KG1 (cell line): ENCODE measurements at places on chromosomes 5 and 9.

DNA sequence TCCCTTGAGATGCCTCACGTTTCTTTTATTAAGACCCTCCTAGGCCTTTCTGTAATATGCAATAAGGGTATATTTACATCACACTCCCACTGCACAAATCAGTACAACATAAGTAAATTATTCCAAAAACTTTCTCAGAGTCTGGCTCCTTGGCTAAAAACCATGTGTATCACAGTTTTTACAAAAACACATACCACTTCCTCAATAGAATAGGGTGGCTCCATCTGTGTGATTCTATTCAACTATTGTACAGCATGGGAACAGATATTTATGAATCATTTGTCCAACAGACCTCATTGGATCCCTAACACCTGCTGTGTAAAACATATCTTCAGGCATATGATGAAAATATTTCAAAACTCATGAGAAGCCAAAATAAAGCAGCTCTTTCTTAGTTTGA is 502.7 kb downstream of the EFNA5 start:
- DNase-seq, result no peak

DNA sequence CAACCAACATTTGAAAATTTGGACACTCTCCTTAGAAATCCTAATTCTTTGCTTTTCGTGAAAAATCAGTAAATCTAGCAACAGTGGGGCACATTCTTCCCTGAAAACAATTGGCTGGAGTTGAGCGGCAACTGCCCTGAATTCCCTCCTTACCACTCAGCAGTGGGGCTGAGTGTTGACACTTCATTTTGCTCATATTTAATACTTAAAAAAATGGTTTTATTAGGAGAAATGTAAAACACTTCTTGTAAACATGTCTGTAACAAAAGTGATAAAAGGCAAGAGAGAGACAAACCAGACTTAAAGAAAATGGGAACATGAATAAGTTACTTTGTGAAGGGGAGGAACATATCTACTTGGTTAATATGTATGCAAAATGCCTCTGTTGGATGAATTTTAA is 193.5 kb downstream of the CNTLN start:
- no peak for DNase-seq

DNA sequence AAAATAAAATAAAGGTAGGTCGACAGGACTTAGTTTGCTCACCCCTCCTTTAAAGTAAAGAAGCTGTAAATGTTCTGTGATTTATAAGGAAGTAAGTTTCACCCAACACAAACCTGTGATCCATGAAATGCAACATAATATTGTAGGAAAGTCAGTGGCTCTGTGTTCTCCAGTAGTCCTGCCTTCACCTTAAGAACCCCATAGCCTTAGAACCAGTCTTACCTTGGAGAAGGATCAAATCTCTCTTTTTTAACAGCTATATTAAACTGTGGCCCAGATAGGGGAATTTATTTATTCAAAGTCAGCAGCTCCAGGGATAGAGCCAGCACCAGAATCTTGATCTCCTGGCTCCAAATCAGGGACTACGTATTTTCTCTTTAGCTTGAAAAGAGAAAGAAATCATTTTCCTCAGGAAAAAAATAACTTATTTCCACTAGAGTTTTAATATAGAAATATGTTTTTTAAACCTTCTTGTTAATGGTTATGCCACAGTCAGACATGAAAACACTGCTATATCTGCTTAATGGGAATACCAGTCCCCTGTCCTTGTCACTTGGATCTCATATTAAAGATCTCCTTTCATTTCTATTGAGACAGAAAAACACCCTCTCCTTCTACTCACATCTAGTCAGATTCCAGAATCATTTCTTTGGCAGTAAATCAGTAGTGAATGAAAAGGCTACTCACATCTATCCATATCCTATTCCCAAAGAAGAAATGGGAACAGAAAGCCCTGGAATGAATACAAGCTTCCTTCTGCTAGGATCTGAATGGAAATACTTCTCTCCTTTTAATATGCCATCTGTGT is 269.2 kb upstream of the TNC start:
- DNase-seq, result no peak

DNA sequence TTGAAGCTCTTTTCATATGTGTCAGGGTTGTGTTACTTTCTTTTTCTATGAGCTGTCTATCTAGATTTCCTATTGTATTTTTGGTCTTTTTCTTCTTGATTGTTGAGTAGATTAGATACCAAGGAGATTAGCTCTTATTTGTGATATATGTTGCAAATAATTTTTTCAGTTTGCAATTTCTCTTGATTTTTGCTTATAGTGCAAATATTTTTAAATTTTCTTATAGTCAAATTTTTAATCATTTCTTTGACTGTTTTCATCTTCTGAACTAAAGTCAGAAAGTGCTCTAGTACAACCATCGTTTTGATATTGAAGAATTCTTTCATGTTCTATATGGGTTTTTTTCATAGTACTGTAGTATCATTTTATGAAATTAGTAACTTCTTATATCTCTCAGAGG is 193.7 kb downstream of the OSTF1 start:
- no peak for DNase-seq

- no peak for DNase-seq
These were observed 71.4 kb downstream of the DAPK1 start for GRCh38 chr9:87569008-87569509.

- no peak for DNase-seq
These were observed 201.7 kb downstream of the GADD45G start for GRCh38 chr9:89806371-89807100.

- DNase-seq, result no peak
These were observed 367.1 kb upstream of the RIOK2 start for GRCh38 chr5:97550164-97550563.

DNA sequence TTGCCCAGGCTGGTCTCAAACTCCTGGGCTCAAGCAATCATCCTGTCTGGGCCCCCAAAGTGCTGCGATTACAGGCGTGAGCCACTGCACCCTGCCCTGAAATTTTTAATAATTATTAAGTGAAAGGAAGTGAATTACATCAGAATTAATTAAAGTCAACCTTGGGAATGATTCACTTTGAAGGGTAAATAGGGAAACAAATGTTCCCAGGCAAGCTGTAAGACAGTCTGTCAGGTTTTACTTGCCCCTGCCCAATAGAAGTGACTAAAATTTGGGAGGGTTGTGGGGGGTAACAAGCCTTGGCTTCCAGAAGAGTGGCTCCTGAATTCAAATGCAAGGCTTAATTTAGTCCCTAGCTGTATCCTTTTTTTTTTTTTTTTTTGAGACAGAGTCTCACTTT is 1.3 kb upstream of the LIX1 start:
- no peak for DNase-seq

GRCh38 chr5:79864364-79864763 is 126.7 kb downstream of the MTX3 start:
- no peak for DNase-seq

- DNase-seq, result no peak
These were observed 150.4 kb downstream of the HSPA4 start for GRCh38 chr5:133202066-133202665.

DNA sequence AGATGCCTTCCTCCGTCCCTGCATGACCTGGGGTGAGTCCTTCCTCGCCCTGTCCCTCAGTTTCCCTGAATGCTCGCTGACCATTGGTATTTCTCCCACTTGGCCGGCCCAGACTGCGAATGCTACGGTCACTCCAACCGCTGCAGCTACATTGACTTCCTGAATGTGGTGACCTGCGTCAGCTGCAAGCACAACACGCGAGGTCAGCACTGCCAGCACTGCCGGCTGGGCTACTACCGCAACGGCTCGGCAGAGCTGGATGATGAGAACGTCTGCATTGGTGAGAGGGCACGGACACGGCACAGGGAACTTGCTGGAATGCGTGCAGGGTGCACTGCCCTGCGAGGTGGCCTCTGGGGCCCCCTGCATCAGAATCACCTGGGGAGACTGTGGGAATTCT is 77.1 kb downstream of the NTNG2 start:
- no peak for DNase-seq

GRCh38 chr5:33736510-33736909 is 155.3 kb downstream of the ADAMTS12 start:
- no peak for DNase-seq
